ENCODE measurements at places on chromosomes 2 and 18. TPM values are rescaled to one million over a fixed set of nuclear protein-coding genes. Genes with fewer than 3 reads are reported as not detected.

The LIMS1 gene
- total RNA-seq, result 59.4 TPM

The GAREM2 gene
- 3.2 TPM for total RNA-seq

The KCNG3 gene
- total RNA-seq, result 0.07 TPM

DNA sequence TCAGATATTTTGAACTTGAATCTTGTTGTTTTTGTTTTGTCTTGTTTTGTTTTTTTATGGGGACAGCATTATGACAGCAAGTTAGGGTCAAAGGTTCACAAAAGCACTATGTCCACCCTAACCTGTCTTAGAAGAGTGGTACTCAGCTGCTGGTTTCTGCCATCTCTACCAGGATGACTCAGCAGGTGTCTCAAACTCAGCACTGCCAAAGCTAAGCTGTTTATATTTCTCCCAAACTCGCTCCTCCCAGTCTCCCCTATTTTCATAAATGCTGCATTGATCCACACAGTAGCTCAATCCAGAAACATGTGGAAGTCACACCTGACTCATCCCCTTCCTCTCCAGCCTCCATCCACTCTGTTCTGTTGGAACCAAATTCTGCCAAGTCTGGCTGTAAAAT is 134.9 kb downstream of the ZBTB7C start:
- no peak for DNase-seq

The TANK gene
- 75.5 TPM for total RNA-seq

DNA sequence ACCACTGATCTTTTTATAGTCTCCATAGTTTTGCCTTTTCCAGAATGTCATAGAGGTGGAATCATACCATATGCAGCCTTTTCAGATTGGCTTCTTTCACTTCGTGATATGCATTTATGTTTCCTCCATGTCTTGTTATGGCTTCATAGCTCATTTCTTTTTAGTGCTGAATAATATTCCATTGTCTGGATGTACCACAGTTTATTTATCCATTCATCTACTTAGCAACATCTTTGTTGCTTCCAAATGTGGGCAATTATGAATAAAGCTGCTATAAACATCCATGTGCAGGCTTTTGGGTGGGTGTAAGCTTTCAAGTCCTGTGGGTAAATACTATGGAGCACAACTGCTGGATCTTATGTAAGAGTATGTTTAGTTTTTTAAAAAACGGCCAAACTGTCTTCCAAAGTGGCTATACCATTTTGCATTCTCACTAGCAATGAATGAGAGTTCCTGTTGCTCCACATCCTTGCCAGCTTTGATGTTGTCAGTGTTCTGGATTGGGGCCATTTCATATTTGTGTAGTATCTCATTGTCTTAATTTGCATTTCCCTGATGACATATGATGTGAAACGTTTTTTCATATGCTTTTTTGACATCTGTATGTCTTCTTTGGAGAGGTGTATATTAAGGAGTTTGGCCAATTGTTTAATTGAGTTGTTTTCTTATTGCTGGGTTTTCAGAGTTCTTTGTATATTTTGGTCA is 20.6 kb downstream of the STPG4 start:
- no peak for DNase-seq

The MRPL44 gene
- 42.6 TPM for total RNA-seq

The GLS gene
- 209 TPM for total RNA-seq

The LRRTM1 gene
- not detected for total RNA-seq
